ENCODE measurements at places on chromosomes 6 and 20.

DNA sequence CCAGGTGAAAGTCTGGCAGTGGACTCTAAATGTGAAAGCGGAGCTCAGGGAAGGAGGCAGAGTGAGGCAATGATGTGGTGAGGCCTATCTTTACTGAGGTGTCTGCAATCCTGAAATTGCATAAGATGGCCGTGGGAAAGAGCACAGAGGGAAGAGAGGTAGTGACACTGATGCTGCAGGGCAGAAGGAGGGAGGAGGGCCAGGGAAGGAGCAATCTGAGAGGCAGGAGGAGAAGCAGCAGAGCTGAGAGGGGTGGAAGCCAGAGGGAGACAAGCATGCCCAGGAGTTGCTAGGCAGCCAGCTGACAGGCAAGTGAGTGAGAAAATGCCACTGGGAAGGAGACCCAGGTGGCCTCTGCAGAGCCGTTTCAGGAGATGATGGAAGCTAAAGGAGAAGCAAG is 97.4 kb upstream of the CNR1 start:
- no peak for DNase-seq

DNA sequence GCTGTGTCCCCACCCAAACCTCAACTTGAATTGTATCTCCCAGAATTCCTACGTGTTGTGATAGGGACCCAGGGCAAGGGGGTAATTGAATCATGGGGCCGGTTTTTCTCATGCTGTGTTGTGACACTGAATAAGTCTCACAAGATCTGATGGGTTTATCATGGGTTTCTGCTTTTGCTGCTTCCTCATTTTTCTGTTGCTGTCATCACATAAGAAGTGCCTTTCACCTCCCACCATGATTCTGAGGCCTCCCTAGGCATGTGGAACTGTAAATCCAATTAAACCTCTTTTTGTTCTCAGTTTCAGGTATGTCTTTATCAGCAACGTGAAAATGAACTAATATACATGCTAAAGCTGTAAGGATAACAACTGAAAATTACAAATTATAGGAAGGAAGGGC is 88.3 kb downstream of the CDYL start:
- DNase-seq = no peak

DNA sequence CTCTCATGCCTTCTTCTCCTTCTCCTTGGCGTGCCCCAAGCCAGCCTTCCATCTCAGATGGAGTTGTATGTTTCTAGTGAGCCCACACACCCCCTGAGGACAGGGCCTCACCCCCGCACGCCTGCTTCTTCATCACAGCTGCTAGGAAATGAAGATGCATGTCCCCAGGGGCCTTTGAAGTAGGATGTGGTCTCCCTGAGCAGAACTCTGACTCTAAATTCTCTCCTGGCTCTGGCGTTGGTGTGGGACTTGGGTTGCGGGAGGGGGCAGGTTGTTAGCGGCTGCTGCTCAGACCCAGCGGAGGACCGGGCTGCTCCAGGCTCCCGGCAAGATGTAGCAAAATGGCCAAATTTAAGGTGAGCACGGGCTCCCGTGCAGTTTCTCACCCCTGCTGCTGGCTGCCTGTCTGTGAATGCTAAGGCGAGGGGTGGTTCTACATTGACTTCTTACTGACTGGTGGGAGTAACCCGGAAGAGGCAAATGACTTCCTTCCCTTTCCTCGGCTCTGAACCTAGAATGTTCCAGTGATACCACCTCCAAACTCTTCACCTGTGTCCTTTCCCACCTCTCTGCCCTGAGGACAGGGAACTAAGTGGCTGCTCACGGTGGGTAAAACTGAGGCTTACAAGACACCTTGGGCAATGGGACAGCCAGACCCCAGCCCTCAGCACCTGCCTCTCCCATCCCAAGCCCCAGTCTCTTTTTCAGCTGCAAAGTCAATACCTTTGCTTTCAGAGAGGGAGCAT is 8.8 kb downstream of the SYNJ2 start:
- DNase-seq = no peak

- DNase-seq = no peak
These were observed 844 bp downstream of the WFDC2 start for GRCh38 chr20:45470262-45470931.

- no peak for DNase-seq
These were observed 415.4 kb upstream of the SPTLC3 start for GRCh38 chr20:12593342-12593873.

- peak; percentile 92 for DNase-seq
These were observed at the start of gene DEK for GRCh38 chr6:18264219-18264922. TSS of gene DEK (minus strand) at chr6:18264530. CDS start at chr6:18263987, 543 bp downstream.

GRCh38 chr20:58651559-58651945 is 469 bp downstream of the STX16 start:
- no peak for DNase-seq

DNA sequence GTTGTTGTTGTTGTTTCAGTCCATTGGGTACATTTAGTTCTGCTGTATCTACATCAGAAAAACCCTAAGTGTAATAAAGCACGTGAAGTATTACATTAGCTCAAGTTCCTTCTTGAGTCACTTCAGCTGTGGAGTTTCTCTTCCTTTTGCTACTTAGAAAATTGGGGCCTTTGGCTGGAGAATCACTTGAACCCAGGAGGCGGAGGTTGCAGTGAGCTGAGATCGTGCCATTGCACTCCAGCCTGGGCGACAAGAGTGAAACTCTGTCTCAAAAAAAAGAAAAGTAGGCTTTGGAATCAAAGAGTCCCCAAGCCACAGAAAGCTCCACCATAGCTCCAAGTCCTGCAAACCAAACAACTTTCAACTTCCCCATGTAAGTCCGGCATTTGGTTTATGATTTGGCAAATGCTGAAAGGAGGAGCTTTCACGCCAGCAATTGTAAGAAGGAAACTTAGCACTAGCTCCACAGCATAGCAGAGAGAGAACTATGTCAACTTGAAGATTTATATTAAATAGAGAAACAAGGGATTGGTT is 56.5 kb upstream of the RNF144B start:
- DNase-seq = no peak

DNA sequence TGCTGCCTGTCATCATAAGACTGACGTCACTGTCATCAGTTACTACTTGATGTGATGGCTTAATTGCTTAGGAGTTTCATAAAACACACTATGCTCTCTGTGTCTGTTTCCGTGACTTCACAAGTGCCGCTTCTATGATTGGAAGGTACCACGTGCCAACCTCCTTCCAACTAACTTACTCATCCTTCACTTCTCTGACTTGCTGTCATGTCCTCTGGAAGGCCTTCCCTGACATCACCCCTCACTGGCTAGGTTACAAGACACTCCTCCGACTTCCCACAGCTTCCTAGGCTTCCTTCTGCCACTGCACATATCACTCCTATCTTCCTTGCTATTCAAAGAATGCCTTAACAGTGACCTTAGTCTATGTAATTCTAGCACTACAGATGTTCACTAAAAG is 20.4 kb downstream of the SERINC3 start:
- DNase-seq = peak; percentile 69

DNA sequence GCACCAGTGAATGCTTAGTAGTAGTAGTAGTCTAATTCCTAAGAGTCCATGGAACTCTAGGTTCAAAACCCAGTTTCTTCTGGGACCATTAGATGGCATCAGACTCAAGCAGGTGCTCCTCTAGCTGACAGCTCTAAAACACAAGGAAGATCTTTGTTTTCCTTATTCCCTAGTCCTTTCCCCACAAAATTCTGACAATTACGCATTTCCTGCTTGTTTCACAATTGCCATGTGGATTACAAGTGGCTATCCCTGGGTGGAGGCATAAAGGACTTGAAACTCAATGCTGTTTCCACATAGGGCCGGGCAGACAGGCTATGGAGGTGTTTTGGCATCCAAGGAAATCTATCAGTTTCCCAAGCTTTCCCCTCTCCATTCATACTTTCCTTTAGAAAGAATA is 9.2 kb upstream of the HLA-DOB start:
- DNase-seq = peak; percentile 68

GRCh38 chr6:7438011-7438410 is 48.4 kb downstream of the RIOK1 start:
- no peak for DNase-seq
